MCF 10A (cell line): ENCODE measurements at places on chromosomes 7 and 10.

- no peak for DNase-seq
Measured at GRCh38 chr10:59433720-59434428, 71.5 kb upstream of the FAM13C start.

GRCh38 chr10:42875798-42876341, 93.3 kb downstream of the BMS1 start:
- DNase-seq, result no peak

- no peak for DNase-seq
Measured at GRCh38 chr7:152519290-152519689, 83.5 kb upstream of the KMT2C start.

- DNase-seq, result no peak
Measured at GRCh38 chr7:79523436-79523835, 70.0 kb upstream of the MAGI2 start.

DNA sequence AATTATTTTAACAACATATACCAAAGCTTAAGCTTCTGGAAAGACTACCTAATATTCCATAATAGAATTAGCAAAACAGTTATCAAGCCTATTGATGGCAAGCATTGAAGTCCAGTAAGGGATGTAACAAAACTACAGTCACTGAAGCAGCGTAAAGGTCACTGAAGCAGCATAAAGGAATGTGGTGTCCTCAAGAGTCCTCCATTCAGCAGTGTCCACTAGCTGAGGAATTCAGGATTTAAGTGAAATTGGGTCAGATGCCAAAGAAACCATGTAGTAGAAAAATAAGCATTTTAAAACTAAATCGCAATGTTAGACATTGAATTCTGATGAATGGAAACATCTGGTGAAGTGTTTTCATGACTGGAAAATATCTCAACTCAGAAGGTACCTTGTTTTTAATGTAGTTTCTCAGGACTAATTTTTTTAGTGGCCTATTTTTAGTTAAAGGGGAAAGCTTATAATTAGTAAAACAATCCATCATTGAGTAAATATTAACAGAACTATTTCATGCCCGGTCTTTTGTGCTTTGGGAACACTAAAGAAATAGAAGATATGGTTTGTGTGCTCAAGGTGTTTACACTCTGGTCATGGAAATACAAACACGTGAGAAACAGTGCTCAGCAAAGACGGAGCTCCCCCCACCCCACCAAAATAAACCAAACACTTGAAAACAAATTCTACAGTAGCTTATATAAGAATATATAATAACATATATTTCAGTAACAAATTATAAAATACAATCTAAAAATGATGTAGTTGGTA, 121.4 kb downstream of the CDK14 start:
- no peak for DNase-seq

DNA sequence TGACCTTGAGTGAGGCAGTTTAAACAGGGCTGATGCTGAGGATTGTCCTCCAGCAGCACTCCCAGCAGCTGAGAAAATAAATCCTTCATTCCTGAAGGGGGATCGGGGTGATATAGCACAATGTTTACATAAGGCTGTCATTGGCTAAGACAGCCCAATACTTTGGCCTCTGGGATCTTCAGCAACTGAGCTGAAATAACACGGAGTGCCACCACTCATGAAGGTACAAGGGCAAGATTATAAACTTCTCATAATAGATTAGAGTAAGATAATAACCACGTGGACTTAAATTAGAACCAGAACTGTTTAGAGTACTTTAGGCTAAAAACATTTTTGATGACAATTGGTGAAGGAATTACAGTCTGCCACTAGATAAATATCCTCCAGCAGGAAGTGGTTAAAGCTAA, 70.0 kb upstream of the PAPSS2 start:
- no peak for DNase-seq

DNA sequence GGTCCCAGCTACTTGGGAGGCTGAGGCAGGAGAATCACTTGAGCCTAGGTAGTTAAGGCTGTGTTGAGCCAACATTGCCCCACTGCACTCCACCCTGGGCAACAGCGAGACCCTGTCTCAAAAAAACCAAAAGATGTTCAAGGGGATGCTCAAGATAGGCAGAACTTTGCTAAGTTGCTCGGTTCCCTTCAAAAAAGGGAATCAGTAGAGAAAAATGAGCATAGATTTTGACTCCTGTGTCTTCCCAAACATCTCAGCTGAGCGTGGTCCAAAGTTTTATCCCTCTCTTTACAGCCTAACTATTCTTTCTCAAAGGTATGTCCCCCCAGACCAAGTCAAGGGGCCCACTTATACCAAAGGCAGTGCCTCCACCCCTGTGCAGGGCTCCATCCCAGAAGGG, 14.0 kb downstream of the AGFG2 start:
- DNase-seq, result no peak

GRCh38 chr7:27958933-27959548, 219.1 kb downstream of the TAX1BP1 start:
- DNase-seq, result no peak

- no peak for DNase-seq
Measured at GRCh38 chr10:351770-352334, 216.6 kb downstream of the ZMYND11 start.

DNA sequence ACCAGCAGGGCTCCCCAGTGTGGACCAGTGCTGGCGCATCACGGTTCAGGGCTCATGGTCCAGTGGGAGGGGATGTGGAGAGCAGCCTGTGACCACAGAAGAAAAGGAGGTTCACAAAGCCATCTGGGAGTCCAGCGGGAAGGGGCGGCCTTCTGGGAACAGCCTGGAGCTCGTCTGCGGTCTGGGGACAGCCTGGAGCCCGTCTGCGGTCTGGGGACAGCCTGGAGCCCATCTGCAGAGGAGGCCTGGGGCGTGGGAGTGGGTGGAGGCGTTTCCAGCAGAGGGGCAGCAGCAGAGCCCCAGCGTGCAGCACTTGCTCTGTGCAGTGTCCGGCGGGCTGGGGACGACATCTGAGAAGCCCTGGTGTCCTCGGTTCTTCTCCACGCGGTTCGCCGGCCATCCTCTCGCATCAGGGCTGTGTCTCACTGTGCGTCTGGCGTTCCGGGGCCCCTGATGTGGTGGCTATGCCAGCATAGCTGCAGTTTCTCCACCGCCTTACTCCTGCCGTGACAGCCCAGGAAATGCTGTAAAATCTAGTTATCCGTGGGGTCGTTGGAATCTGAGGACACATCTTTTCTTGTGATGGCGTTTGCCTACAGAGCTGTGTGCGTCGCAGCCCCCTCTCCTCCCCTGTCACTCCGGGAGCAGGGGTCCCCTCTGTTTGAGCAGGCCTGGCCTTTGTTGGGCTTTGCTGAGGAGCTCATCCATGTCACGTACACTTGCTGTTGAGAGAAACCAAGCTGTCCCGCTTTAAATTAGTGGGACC, 104.6 kb downstream of the INPP5A start:
- DNase-seq, result no peak

DNA sequence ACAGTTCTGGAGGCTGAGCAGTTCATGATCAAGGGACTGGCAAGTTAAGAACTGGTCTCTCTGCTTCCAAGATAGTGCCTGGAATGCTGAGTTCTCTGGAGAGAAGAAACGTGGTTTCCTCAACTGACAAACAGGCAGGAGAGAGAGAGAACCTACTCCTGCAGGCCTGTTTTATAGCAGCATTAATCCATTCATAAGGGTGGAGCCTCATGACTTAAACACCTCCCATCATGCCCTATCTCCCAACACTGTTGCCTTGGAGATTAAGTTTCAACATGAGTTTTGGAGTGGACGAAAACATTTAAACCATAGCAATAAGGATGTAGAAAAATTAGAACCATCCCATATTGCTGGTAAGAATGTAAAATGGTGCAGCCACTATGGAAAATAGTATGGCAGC, 32.3 kb upstream of the IMMP2L start:
- DNase-seq, result no peak

DNA sequence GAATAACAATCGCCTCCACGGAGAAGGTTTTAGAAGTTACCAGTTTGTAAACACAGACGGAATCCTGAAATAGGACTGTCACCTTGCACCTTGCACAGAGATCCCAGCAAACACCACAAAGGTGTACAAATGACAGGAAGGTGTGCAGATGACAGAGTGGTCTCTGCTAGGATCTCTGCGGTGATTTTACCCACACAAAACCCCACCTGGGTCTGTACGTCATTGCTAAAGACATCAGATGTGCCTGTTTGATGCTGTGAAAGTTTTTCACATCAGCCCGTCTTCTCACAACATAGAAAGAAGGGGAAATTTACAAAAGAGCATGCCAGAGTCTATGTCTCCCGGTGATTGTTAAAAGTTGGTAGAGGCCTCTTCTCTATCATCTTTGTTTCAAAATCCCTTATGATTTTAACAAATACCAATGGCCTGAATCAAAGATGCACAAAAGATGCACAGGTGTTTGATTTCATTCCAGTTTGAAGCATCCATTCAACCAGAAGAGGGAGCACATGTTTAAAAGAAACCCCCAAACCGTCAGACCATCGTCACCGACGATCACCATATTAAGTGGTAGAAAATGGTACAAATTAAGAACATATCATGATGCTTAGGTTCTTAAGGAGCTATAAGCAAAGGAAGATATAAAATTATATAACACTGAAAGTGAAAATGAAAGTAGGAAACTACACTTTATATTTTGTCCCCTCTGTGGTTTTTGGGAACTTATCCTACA, 576.5 kb downstream of the PTPRN2 start:
- DNase-seq, result no peak

GRCh38 chr7:17907014-17907413, 33.3 kb downstream of the SNX13 start:
- peak; percentile 7 for DNase-seq

- no peak for DNase-seq
Measured at GRCh38 chr10:29772403-29772802, 137.6 kb upstream of the SVIL start.

- no peak for DNase-seq
Measured at GRCh38 chr7:9071160-9071762, 637.9 kb downstream of the NXPH1 start.

- no peak for DNase-seq
Measured at GRCh38 chr10:61028861-61029361, 84.9 kb upstream of the RHOBTB1 start.

DNA sequence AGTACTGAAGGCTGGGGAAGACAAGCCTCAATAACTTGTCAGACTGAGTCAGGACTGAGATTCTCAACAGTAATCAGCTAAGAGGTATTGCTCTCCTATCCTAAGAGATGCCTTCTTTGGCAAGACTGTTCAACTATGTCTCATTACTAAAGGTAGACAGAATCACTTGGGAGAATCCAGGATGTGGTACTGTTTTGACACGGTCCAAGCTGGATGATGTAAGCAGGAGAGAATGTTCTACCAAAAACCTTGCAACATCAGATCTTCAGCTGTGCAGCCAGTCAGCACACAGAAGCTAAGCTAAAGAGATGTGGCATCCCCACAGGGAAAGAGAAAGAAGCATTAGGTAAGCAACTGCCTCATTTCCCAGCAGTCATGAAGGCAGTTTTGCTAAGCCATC, 391.4 kb downstream of the NRG3 start:
- DNase-seq, result peak; percentile 87

GRCh38 chr10:103188853-103189252, 4.2 kb downstream of the NT5C2 start:
- DNase-seq, result no peak

- DNase-seq, result no peak
Measured at GRCh38 chr7:119959811-119960210, 313.2 kb upstream of the KCND2 start.

- DNase-seq, result no peak
Measured at GRCh38 chr10:123772645-123773508, 106.7 kb downstream of the GPR26 start.

DNA sequence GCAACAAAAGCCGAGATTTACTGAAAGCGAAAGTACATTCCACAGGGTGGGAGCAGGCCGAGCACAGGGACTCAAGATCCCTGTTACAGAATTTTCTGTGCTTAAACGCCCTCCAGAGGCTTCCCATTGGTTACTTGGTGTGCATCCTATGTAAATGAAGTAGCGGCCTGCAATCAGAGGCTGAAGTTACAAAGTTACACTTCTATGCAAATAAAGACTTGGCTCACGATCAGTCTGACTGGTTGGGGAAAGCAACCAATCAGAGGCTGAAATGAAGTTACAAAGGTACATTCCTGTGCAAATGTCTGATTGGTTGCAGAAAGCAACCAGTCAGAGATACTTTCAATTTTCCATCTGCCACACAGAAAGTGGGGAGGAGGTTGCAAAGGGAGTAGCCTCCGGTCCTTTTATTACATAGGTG, 4.1 kb downstream of the ACBD7 start:
- DNase-seq, result peak; percentile 97

GRCh38 chr7:149735181-149735602, 38.2 kb downstream of the ZNF467 start:
- no peak for DNase-seq

GRCh38 chr7:116885724-116886123, 23.3 kb downstream of the CAPZA2 start:
- DNase-seq, result no peak

- peak; percentile 52 for DNase-seq
Measured at GRCh38 chr10:31836569-31837406, 91.8 kb downstream of the ARHGAP12 start.

GRCh38 chr10:100468978-100469377, 6.2 kb downstream of the WNT8B start:
- DNase-seq, result no peak

DNA sequence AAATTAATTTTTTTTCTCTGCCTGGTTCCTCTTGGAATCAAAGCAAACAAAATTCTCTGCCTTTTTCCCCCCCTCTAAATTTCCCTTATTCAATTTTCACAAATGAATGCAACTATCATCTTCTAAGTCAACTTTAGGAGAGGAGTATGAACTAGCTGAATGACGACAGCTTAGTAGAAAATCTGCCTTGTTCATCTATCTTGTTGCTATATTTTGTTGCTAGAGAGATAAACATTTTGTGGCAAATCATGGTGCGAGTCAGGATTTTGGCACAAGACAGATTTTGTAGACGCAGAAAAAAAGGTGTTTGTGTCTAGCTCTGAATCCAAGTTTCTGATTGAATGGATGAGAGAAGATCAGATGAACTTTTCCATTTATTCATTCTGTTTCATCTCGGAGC, 81.0 kb upstream of the FZD8 start:
- no peak for DNase-seq

DNA sequence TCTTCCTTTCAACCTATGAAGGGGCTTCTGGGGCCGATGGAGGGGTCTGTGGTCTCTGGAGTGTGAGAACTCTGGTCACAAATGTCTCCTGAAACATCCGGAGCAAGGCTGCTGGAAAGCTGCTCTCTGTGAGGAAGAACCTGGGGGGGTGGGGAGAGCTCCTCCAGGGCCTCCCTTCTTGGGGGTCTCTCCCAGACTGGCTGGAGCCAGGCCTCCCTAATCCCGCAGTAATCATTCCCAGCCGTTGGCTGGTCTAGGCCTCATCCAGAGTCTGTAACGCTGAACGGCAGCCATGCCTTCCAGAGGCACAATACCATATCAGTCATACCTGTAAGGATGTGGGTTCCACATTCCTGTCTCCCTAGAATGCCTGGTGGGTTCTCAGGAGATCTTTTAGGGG, 4.4 kb upstream of the LZTS2 start:
- no peak for DNase-seq

DNA sequence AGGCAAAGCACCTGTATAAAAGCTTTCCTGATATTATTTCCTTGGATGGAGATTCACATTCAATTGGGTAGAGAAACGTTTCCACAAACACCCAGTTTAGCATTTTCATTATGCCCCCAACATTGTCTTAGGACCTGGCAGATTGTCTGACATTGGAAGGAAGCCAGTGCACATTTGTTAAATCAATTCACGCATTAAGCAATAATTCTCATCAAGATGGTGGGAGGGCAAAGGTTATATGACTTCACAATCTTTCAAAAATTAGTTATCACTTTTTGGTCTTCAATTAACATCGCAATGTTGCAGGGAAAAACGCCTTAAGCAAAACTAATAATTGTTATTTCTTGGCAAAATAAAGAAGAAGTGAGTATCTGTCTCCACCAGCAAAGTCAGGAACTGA, 16.4 kb downstream of the OPALIN start:
- DNase-seq, result no peak
